ENCODE measurements at places on chromosomes 1 and 21. TPM values are rescaled to one million over a fixed set of nuclear protein-coding genes. Genes with fewer than 3 reads are reported as not detected.

SERTAD4 gene
- total RNA-seq = 2.5 TPM

DNA sequence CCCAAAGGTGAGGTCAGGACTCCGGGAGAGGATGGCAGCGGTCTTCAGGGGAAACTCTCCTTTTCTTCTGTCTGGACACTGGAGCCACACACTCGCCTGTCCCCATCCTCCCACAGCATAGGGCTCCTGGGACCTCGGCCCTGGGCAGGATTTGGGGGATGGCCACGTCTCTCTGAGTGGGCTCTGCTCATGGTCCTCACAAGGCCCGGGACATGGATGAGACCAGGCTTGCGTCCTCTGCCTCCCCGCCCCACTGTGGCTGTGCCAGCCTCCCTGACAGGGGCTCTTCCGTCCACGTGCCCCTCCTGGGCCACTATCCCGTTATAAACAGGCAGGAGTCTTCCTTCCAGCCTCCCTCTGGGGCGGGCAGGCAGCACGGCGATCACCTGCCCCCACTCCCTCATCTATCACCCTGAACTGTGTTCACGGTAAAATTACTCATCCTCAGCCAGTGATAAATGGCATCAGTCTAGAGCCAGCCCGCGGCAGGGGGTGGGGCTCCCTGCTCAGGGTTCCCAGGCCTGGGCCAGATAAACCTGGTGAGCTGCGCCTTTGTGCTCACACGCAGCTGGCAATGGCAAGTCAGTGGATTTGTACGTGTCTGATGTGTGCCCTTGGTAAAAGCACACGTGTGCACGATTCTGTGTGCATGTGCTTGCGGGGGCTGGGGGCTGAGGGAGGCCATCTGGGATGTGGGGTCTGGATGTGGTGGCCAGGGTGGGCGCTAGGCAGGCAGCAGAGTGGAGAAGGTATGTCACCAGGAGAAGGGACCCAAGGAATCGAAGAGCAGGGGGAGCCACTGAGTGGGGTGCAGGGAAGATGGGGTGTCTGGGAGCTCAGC, 12.6 kb upstream of the SAMD11 start:
- peak; percentile 1 for DNase-seq
- no peak overlapping the region for H3K4me3 ChIP-seq
- no peaks in the 10 kb centered on the region for H3K36me3 ChIP-seq
- no peaks in the 10 kb centered on the region for H3K4me1 ChIP-seq

DNA sequence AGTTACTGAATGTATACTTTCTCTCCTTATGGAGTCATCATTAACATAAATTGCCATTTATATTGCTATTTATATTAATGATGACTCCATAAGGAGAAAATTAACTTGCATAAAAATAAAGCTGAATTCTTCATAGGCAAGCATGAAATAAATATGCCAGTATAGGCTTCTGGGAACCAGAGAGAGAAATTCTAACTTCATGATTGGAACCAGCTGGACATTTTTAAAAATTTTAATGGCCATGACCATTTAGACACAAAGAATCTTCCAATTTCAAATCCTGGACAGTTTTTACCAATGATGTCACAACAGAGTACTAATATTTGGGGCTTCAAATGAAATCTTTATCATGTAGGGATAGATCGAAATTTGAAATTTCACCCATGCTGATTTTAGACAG, 268.7 kb downstream of the PTGER3 start:
- no peaks in the 10 kb centered on the region for H3K36me3 ChIP-seq
- no peak for DNase-seq
- H3K27me3 ChIP-seq = no peaks in the 10 kb centered on the region
- no peaks in the 10 kb centered on the region for H3K4me1 ChIP-seq
- H3K4me3 ChIP-seq = no peak overlapping the region
- H3K27ac ChIP-seq = no peak overlapping the region

DNA sequence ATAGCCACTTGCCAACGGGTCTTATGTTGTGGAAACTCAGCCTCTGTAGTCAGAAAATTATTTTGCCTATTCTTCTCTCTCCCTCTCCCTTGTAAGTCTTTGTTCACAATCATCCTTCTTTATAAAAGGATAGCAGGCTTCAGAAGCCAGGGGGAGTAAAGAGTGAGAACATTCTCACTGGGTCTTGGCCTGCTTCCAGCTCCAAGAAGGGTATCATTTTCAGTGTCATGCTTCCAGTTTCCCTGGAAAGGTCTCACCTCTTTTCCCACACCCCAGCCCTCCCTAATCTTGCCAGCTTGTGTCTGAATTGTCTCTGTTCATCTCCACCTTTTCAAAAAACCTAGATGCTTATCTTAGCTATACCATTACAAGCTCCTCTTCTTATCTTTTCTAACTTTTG, 346.2 kb upstream of the LRRC7 start:
- no peaks in the 10 kb centered on the region for H3K4me1 ChIP-seq
- no peaks in the 10 kb centered on the region for H3K36me3 ChIP-seq
- H3K4me3 ChIP-seq = no peak overlapping the region
- H3K27me3 ChIP-seq = no peaks in the 10 kb centered on the region
- no peak overlapping the region for H3K27ac ChIP-seq
- DNase-seq = peak; percentile 20

DNA sequence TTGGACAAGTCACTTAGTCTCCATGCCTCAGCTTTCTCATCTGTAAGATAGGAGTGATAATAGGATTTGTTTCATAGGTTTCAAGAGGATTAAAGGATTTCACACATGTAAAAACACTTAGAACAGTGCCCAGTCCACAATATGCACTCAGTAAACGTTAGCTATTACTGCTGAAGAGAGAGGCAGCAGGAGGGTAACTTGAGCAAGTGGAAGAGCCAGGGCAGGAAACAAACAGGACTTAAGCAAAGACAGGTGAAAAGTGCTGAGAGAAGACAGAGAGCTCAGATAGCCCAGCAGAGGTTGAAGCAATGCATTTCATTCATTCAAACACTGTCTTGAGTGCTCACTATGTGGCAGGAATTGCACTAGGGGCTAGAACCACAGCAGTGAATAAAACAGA, 21.1 kb upstream of the H3-3A start:
- no peak overlapping the region for H3K4me3 ChIP-seq
- H3K36me3 ChIP-seq = no peaks in the 10 kb centered on the region
- no peak for DNase-seq
- peaks cover 5% of the 10 kb centered on the region for H3K4me1 ChIP-seq
- H3K27me3 ChIP-seq = no peaks in the 10 kb centered on the region
- no peak overlapping the region for H3K27ac ChIP-seq

DNA sequence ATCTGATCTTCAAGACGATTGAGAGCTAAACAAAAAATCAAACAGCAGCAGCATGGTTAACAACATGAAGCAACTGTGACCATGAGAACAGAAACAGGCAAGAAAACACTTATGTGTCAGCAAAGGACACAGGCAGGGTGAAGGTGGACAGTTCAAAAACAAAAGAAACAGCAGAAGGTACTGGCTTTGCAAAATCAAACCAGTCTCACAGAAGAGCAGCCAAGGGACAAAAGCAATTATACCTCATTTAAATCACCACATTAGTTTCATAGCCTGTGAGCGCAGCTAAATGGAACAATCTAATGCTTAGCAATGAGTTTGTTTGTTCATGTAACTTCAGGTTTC, 59.1 kb downstream of the CAPN2 start:
- DNase-seq = no peak
- H3K4me3 ChIP-seq = no peak overlapping the region
- H3K27ac ChIP-seq = no peak overlapping the region
- peaks cover 13% of the 10 kb centered on the region for H3K4me1 ChIP-seq
- no peaks in the 10 kb centered on the region for H3K27me3 ChIP-seq

GRCh38 chr1:211420389-211420788, 71.6 kb downstream of the RD3 start:
- H3K27ac ChIP-seq = no peak overlapping the region
- no peak overlapping the region for H3K4me3 ChIP-seq
- peak; percentile 7 for DNase-seq
- peaks cover 5% of the 10 kb centered on the region for H3K27me3 ChIP-seq
- no peaks in the 10 kb centered on the region for H3K4me1 ChIP-seq

CLCA1 gene
- not detected for total RNA-seq

DNA sequence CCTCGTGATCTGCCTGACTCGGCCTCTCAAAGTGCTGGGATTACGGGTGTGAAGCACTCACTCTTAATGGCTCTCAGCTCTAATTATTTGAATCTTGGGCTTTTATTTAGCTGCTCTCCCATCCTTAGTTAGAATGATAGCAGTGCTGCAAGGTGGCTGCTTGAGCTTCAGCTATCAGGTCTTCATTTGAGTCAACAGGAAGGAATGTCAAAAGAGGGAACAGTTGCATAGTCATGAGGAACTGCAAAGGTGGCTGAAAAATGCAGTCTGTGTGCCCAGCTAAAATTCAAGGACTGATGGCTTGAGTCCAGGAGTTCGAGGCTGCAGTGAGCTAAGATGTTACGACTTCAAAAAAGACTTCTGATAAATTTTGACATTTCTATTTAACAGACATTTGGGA, 55.6 kb downstream of the UCK2 start:
- H3K4me1 ChIP-seq = peaks cover 19% of the 10 kb centered on the region
- DNase-seq = no peak
- no peaks in the 10 kb centered on the region for H3K36me3 ChIP-seq
- H3K4me3 ChIP-seq = no peak overlapping the region
- no peaks in the 10 kb centered on the region for H3K27me3 ChIP-seq

MTARC1 gene
- total RNA-seq = 11.5 TPM

DNA sequence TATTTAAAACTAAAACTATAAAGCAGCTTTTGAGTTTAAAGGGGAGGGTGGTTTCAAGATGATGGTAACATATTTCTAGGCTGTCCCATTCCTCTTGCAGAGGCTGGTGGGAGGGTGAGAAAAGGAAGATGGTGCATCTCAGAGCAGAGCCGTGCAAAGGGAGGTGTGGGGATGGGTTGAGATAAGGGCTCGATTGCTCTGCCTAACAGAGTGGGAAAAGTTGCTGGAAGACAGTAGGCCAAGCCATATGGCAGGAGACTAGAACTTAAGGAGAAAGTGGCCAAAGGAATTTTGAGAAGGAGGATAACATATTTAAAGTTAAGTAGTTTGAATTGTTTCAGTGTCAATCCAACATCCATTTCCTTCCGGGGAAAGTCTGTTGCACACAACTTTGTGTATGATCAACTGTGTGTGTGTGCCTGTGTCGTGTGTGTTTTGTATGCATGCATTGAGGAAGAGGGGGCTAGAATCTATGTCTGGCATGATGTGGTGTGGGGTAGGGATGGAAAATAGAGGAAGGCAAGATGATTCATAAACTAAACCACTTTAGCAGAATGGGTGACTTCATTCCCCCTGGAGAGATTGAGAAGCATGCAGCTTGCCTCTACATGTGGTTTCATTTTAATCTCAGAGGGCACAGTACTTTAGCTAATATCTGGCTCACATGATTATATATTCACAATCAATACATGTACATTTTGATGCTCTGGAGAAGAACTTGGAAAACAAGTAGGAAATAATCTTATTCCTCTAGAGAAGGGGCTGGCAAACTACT, 145.0 kb upstream of the DNAH14 start:
- H3K4me1 ChIP-seq = peaks cover 8% of the 10 kb centered on the region
- no peaks in the 10 kb centered on the region for H3K36me3 ChIP-seq
- H3K4me3 ChIP-seq = no peak overlapping the region
- H3K27me3 ChIP-seq = no peaks in the 10 kb centered on the region
- H3K27ac ChIP-seq = no peak overlapping the region

DNA sequence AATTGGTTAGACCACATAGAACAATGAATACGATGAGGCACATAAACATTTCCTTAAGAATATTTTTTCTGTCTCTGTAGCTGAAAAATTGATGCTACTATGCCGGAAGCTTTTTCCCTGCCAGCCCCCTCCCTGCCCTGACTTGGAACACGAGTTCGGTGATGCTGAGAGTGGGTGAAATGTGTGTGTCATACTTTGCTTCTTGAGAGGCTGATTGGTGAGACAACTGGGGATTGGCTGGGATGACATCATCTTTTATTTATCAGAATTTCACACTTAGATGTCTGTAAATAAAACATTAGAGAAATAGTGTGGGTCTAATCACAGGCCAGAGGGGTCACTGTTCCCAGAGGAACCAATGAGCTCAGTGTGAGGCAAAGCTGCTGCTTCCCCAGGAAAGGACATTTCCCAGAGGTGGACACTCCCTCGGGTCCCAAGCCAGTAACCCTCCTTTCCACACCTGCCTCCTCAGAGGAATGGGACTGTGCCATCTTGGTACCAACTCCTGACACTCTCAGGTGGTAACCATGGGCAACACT, 195.4 kb upstream of the C1orf174 start:
- no peaks in the 10 kb centered on the region for H3K27me3 ChIP-seq
- H3K27ac ChIP-seq = no peak overlapping the region
- H3K4me3 ChIP-seq = no peak overlapping the region
- H3K36me3 ChIP-seq = no peaks in the 10 kb centered on the region

DNA sequence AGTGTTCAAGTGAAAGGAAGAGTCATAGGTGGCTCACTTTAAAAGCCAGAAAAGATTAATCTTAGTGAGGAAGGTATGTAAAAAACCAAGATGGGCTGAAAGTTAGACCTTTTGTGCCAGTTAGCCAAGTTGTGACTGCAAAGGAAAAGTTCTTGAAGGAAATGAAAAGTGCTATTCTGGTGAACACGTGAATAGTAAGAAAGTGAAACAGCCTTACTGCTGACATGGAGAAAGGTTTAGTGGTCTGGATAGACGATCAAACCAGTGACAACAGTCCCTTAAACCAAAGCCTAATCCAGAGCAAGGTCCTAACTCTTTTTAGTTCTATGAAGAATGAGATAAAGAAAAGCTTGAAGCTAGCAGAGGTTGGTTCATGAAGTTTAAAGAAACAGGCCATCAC, 106.4 kb downstream of the CTH start:
- no peak overlapping the region for H3K4me3 ChIP-seq
- H3K27ac ChIP-seq = no peak overlapping the region
- H3K27me3 ChIP-seq = no peaks in the 10 kb centered on the region
- H3K4me1 ChIP-seq = no peaks in the 10 kb centered on the region
- no peaks in the 10 kb centered on the region for H3K36me3 ChIP-seq

BCAR3 gene
- total RNA-seq = 12.4 TPM
